ENCODE measurements at places on chromosomes 4 and X.
A peak's percentile ranks its signal among the peaks of the same experiment; 100 is the strongest.

DNA sequence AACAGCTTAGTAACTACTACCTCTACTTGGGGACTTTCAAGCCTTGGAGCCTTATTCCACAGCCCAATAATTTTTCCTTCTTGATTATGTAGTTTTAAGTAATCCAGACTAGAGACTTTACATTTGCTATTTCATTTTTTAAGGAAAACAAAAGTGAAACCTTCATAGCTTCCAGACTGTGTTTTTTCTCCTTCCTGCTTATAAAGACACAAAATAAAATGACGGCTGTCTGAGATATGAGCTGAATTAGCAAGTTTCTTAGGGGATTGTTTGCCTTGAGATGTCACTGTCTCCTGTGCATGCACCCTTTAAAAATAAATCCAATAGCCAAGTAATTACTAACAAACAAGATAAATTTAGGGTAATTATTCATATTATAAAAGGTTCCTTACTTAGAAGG is 78.8 kb upstream of the PACRGL start:
- no peak for DNase-seq

DNA sequence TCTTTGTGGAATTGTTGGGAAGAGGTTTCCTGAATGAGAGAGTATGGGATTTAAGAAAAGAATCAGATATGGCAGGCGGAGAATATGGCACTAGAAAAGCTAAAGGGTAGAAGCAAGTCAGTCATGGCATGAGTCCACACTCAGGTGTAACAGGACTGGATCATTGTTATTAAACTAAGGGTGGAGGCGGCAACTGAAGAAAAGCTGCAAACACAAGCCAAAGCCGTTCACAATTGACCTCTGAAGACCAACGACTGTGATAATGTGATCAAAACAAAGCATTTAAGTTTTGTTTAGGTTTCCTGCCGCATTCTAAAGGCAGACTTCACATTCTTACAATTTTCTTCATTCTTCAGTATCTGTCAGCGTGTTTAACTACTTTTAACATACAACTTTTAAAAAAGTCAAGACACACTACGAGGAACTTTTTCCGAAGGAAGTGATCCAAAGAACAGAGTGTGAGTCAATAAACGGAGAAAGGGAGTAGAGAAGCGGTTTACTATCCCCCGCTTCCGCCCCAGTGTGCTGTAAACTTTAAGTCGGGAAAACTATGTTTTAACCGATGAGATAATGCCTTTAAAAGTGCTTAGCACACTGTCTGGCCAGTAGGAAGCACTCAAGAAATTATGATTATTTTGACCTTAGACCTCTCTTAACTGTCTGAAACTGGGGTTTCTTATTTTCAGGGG is 909 bp upstream of the SLAIN2 start:
- no peak for DNase-seq

DNA sequence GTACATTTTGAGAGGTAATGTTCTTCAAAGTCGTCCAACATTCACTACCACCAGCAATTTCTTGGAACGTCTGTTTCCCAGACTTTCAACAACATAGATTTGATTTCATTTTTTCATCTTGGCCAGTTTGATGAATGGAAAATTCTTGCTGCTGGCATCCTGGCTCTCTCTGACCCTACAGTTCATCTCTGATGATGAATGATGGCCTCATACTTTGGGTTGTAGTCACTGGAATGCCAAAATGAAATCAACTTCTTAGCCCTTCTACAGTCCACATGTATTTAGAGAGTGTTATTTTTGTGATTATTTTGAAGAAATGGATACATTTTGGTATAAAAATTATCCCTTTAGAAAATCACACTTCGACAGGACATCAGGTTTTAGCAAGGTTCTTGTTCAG is 8.8 kb downstream of the CHST7 start:
- DNase-seq, result no peak

GRCh38 chr4:93501946-93502345 is 326.6 kb upstream of the ATOH1 start:
- no peak for DNase-seq

- DNase-seq, result no peak
Observed at GRCh38 chr4:181944527-181944926, 298.7 kb upstream of the TENM3 start.

GRCh38 chr4:70936200-70936787 is 34.1 kb downstream of the MOB1B start:
- no peak for DNase-seq

DNA sequence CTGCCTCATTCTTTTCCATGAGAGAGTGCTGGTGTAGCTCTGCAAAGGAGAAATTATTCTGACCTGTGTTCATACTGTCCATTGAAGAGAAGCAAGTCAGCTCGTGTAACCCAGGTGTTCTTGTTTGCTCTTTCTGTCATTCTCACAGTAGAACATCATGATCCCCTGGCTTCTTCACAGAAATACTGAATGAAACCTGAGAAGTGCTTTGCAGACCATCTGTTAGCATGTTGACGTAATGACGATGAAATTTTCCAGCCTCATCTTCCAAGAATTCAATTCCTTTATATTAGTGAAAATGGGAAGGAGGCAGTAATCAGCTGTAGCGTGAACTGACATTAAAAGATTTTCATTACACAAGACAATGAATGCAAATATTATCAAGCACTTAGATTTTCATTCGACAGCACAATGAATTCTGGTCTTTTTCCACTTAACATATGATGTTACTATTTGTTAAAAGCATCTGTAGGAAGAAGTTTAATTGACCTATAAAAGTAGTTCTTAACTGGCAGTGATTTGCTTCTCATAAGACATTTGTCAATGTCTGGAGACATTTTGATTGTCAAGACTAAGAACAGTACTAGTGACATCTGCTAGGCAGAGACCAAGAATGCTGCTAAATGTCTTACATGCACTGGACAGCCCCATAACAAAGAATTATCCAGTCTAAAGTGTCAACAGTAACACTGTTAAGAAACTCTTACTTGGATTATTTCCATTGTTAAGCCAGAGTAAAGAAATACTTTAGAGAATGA is 246.3 kb downstream of the BANK1 start:
- peak; percentile 3 for DNase-seq

- DNase-seq, result no peak
Observed at GRCh38 chr4:76543378-76543777, 108.3 kb downstream of the SHROOM3 start.

GRCh38 chr4:88134536-88135355 is 23.7 kb downstream of the ABCG2 start:
- DNase-seq, result no peak

DNA sequence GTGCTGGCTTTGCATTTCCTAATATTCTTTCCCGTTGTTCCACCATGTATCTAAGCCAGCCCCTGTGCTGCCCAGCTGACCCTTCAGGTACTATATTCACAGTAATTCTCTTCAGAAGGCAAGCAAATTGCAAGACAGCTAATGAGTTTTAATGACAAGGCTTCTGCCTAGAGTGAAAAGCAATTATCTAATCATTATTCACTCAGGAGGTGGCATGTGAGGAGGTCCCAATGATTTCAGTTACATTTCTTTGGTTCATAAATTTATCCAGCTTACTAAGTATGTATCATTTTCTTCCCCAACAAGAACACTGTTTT is 123.0 kb downstream of the RASGEF1B start:
- DNase-seq, result no peak

GRCh38 chrX:45740291-45740690 is 539.6 kb upstream of the DIPK2B start:
- DNase-seq, result no peak

- DNase-seq, result no peak
Observed at GRCh38 chrX:125291124-125291523, 28.5 kb upstream of the TEX13C start.

DNA sequence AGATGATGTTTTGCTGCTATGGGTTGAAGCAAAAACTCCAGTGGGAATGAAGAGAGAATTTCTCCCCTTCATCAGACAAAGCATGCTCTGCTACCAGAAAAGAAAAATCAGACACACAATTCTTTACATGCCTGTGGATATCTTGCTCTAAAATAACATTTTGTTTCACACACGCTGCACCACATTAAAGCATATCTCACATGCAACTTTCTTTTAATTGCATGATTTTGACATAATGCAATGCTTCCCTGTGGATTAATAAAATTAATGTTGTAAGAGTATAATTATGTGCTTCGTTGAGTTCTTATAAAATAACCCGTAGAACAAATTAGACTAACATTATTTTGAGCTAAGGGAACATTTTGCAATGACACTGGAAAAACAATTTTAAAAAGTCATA is 2230.7 kb downstream of the PCDH7 start:
- no peak for DNase-seq

GRCh38 chrX:49309401-49309981 is 6.0 kb downstream of the GAGE10 start:
- no peak for DNase-seq

- no peak for DNase-seq
Observed at GRCh38 chrX:153934148-153934761, 582 bp downstream of the NAA10 start.

GRCh38 chrX:119655125-119655524 is 37.8 kb downstream of the SEPTIN6 start:
- no peak for DNase-seq

- DNase-seq, result no peak
Observed at GRCh38 chrX:15350329-15350996, 15.1 kb upstream of the PIGA start.

GRCh38 chrX:120672389-120672788 is 42.5 kb upstream of the C1GALT1C1 start:
- no peak for DNase-seq

DNA sequence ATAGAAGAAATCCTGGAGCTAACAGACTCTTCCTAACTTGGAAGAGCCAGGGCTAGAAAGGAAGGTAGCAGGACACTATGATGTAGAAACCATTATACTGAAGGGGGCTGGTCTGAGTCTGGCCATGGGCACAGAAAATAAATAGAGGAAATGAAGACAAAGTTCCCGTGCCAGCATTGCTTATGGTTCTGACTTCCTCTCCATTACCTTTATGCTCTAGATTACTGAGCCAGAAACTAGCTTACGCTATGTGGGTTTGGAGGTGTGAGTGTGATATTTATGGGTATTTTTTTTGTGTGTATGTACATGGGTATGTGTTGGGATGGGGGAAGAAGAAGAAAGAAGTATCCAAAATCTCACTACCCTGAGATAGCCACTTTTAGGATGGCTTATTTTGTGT is 148.3 kb downstream of the GLUD2 start:
- DNase-seq, result no peak

GRCh38 chr4:85127653-85128052 is 161.2 kb upstream of the WDFY3 start:
- DNase-seq, result peak; percentile 12

DNA sequence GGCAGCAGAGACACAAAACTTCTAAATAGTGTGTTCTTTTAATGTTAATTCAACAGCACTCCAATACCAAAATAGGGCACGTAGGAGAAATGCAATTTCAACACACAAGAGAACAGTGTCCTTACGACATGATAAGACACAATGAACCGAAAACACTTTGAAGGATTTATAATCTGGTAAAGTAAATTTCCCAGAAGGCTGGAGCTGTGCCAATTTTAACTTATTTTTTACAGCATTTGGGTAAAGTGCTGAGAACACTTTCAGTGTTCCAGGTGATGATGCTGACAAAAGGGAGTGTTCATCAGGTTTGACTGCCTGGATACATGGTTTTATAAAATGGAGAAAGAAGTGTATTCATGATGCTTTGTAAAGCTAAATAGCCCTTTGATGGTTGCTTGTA is 76.5 kb downstream of the MAPK10 start:
- DNase-seq, result no peak

DNA sequence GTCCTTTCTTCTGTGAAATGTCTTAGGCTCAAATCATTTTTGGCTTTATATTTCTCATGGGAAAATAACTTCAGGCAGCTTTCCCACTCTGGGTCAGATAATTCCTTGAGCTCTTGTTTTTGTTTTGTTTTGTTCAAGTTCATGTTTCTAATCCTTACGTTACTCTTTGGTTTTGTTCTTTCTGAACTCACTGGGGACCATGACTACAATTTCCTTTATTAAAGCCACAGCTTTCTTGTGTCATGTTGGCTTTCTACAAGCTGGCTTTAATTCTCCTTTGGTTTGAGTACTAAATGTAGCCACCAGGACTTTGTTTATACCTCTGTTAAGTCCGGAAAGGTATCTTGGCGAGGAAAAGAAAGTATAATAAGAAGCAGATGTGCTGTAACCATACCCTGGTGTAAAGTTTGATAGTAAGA is 30.8 kb upstream of the ANXA3 start:
- DNase-seq, result no peak

GRCh38 chr4:101337688-101338087 is 9.6 kb downstream of the PPP3CA start:
- DNase-seq, result no peak

GRCh38 chr4:49063670-49064069 is 77.6 kb downstream of the CWH43 start:
- no peak for DNase-seq

DNA sequence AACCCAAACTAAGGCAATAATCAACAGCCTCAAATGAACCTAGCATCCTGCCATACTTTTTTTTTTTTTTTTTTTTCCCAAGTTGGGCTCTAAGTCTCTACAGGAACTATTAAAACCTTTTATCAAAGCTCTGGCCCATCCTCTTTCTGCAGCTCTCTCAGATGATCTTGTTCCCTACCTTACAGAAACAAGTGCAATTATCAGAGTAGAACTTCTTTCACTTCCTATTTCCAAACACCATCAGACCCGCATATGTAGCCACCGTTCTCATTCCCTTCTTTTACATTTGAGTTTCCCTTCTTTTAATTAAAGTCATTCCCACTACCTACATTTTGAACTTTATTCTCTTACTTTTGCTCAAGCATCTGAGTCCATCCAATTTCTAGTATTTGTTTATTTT is 690.6 kb downstream of the DMD start:
- DNase-seq, result no peak

GRCh38 chr4:173288296-173288695 is 45.9 kb downstream of the HMGB2 start:
- DNase-seq, result peak; percentile 13

DNA sequence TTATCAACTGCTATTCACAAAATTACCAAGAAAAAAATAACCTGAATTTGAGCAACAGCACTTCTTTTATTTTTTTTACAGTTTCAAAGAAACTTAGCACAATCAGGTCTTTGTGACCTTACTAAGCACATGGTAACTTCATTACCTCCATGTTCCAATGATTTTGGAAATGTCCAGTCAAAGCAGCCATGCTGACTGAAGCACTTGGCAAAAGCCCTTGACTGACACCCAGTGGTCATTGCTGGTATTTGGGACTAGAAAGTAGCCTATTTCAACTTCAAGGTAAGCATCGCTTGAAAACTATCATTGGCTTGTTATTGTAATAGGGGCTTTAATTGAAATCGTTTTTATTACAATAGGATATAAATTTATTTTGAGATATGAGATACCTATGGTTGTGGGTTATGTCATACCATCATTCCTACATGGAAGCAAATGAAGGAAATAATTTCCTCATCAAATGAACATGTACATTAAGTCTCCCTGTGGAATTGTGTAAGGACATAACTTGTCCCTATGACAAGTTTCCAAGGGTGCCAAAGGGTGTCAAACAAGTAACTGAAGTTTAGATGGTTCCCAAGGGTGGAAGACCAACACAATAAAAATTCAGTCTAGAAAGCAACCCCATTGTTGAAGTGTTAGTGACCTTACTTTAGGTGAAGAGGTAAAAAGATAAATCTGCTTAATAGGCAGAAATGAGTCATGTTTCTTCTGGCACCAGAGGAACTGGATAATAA is 15.2 kb upstream of the ANXA10 start:
- peak; percentile 45 for DNase-seq
